ENCODE measurements at places on chromosomes 11 and 22. TPM values are rescaled to one million over a fixed set of nuclear protein-coding genes. Genes with fewer than 3 reads are reported as not detected.

GRCh38 chr11:65880844-65881421 lies 1.3 kb downstream of the CTSW start:
- H3K4me1 ChIP-seq, result peaks cover 8% of the 10 kb centered on the region
- H3K27me3 ChIP-seq, result no peaks in the 10 kb centered on the region
- no peak overlapping the region for H3K27ac ChIP-seq
- no peak overlapping the region for H3K4me3 ChIP-seq

DNA sequence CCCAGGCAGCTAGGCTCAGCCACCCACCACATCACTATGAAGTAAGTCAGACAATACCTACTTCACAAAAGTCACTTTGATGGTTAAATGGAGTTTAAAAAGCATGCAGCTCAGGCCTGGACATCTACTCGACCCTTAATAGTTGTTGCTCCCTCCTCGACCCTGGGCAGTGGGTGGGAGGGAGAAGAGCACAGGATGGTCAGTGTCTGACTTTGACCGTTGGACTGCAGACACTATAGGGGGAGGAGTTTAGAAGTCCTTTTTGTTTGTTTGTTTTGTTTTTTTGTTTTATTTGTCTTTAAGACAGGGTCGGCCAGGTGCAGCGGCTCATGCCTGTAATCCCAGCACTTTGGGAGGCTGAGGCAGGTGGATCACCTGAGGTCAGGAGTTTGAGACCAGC lies 38.6 kb upstream of the XBP1 start:
- H3K36me3 ChIP-seq, result no peaks in the 10 kb centered on the region
- H3K27ac ChIP-seq, result no peak overlapping the region
- DNase-seq, result no peak

- no peaks in the 10 kb centered on the region for H3K36me3 ChIP-seq
- no peaks in the 10 kb centered on the region for H3K4me1 ChIP-seq
- H3K27me3 ChIP-seq, result no peaks in the 10 kb centered on the region
- no peak overlapping the region for H3K27ac ChIP-seq
Measured at GRCh38 chr11:61116426-61117167, 14.3 kb downstream of the CD5 start.

SERPING1 gene
- total RNA-seq, result 158 TPM

- no peak overlapping the region for H3K4me3 ChIP-seq
- no peaks in the 10 kb centered on the region for H3K4me1 ChIP-seq
- DNase-seq, result no peak
- no peak overlapping the region for H3K27ac ChIP-seq
Measured at GRCh38 chr11:130237282-130238006, 77.3 kb downstream of the ZBTB44 start.

MPZL3 gene
- 6.3 TPM for total RNA-seq

FTH1 gene
- total RNA-seq, result 3,399 TPM

OR2AG1 gene
- not detected for total RNA-seq

DNA sequence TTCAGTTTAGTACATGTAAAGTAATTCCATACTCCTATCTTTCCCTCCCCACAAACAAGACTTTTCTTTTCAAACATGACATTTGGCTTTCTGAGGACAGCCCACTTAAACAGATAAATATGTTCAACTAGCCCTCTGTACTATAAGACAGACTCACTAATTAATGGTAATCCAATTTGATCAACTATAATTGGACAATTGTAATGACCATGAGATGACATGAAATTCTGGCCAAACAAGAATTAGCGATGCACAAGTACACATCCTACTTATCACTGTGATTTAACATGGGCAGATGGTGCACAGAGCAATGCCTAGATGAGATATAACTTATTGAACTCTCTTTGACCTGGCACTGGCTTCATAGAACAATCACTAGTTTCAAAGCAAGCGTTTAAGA lies 1033.7 kb upstream of the CCDC90B start:
- DNase-seq, result no peak
- H3K27ac ChIP-seq, result no peak overlapping the region
- H3K36me3 ChIP-seq, result no peaks in the 10 kb centered on the region
- no peaks in the 10 kb centered on the region for H3K4me1 ChIP-seq
- no peaks in the 10 kb centered on the region for H3K27me3 ChIP-seq
- H3K4me3 ChIP-seq, result no peak overlapping the region

DNA sequence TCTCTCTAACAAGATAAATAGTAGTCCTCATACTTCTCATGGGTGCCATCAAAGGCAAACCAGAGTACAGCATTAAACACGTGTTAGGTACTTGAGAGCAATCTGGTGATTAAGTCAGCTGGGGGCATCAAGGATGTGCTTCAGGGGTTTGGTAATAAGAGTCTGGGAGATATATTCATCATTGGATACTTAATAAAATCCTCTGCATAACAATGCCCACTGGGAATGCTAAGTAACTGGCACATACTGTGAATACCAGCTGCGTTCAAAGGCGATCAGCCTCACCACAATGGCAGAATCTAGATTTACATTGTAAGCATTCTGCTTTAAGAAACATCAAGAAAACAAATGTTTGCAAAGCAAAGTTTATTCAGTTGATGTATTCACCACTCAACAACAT lies 268.6 kb upstream of the PITPNB start:
- H3K36me3 ChIP-seq, result no peaks in the 10 kb centered on the region
- H3K27me3 ChIP-seq, result no peaks in the 10 kb centered on the region
- H3K27ac ChIP-seq, result no peak overlapping the region
- DNase-seq, result no peak
- no peak overlapping the region for H3K4me3 ChIP-seq
- H3K4me1 ChIP-seq, result no peaks in the 10 kb centered on the region

DNA sequence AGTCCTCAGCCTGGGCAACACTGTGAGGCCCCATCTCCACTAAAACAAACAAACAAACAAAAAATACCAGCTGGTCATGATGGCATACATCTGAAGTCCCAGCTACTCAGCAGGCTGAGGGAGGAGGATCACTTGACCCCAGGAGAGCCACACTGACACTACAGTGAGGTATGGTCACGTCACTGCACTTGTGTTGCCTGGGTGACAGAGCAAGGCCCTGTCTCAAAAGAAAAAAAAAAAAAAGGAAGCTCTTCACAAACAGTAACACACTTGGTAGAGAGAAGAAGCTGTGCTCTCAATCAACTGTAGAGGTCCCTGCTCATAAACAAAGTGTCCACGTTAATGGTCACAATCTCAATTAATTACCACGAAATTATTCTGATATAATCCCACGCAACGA lies 401.6 kb upstream of the CCDC90B start:
- H3K27ac ChIP-seq, result no peak overlapping the region
- no peaks in the 10 kb centered on the region for H3K27me3 ChIP-seq
- no peaks in the 10 kb centered on the region for H3K36me3 ChIP-seq
- no peak overlapping the region for H3K4me3 ChIP-seq
- no peaks in the 10 kb centered on the region for H3K4me1 ChIP-seq
- no peak for DNase-seq

- no peaks in the 10 kb centered on the region for H3K4me1 ChIP-seq
- H3K27ac ChIP-seq, result no peak overlapping the region
- no peaks in the 10 kb centered on the region for H3K36me3 ChIP-seq
- DNase-seq, result no peak
- H3K27me3 ChIP-seq, result no peaks in the 10 kb centered on the region
Measured at GRCh38 chr11:72294616-72295395, 50.8 kb upstream of the PHOX2A start.

DNA sequence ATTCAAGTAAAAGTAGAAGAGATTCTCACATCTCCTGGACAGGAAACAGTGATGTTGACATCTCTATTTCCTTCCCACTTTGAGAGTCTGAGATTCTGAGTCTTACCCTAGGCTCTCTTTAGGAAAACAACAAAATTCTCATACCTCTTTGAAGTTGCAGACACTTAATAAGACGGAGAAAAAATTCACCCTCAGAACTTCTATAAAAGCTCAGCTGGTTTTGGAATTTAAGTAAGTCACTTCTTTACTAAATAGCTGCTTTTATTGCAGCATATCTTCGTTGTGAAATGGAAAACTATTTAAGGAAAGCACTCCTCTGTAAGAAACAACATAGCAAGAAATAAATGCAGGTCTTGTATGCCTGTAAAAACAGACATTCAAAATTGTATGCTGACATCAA lies 79.1 kb downstream of the MSANTD4 start:
- no peak overlapping the region for H3K4me3 ChIP-seq
- no peaks in the 10 kb centered on the region for H3K27me3 ChIP-seq
- H3K27ac ChIP-seq, result no peak overlapping the region
- DNase-seq, result no peak
- no peaks in the 10 kb centered on the region for H3K36me3 ChIP-seq

DNA sequence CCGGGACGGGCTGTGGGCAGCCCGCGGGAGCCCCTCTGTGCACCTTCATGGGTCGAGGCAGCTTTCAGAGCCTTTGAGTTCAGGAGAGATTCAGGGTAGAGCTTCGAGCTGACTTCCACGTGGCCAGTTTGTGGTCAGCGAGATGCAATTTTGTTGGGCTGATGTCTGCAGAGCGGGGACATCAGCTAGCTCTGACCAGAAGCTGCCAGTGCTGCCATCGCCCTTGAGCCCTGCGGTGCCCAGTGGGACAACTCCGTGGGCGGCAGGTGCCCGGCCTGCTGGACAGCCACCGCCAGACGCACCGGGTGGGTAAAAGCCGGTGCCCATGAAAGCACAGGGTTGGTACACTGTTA lies 719 bp downstream of the TALDO1 start:
- H3K4me1 ChIP-seq, result peaks cover 14% of the 10 kb centered on the region
- peak; percentile 58 for DNase-seq
- no peaks in the 10 kb centered on the region for H3K27me3 ChIP-seq

DNA sequence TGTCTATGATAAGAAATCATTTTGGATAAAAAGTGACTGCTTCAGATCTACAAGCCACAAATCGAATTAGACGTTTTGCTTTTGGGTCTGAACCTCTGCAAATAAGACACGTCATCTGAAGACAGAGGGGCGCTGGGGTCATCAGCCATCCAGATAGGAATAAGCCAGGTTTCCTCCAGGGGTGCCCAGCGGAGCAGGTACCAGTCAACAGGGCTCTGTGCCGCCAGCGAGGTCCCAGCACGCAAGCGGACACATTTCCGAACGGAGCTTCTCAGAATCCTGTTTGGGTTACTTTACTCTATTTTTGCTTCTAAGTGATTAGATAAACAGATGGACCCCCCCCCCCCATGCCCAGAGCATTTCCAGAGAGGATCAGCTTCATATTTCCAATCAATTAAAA lies 873.8 kb downstream of the BRD1 start:
- no peaks in the 10 kb centered on the region for H3K36me3 ChIP-seq
- DNase-seq, result peak; percentile 8
- H3K27ac ChIP-seq, result no peak overlapping the region
- H3K4me3 ChIP-seq, result no peak overlapping the region

OR5B21 gene
- total RNA-seq, result not detected

DNA sequence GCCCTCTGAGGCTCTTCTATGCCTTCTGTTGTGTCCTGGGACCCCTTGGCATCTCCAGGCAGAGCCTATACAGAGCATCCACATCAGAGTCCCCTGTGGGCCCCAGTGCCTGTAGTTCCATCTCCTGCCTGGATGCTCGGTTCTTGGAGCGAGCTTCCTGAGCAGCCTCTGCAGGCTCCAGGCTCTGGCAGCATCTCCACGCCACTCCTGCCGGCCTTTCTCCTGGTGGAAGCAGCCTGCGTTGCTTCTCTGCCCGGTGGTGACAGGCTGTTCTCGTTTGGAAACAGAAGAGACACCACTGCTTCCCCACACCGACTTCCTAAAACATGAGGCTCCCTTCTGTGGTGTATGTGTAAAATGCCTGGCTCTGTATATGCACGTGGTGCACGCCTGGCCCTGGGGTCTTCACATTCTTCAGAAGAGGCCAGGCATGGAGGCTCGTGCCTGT lies 52.8 kb downstream of the BCR start:
- no peaks in the 10 kb centered on the region for H3K4me1 ChIP-seq
- DNase-seq, result no peak
- H3K27me3 ChIP-seq, result no peaks in the 10 kb centered on the region
- H3K4me3 ChIP-seq, result no peak overlapping the region
- H3K27ac ChIP-seq, result no peak overlapping the region
- no peaks in the 10 kb centered on the region for H3K36me3 ChIP-seq

All from Peyer's patch (tissue), 4 donors.